COR-L47 (cell line): ENCODE measurements at places on chromosomes 11 and 22.

GRCh38 chr11:11486002-11486401 lies 133.0 kb upstream of the CSNK2A3 start:
- DNase-seq, result no peak

GRCh38 chr11:114130115-114130576 lies 70.6 kb downstream of the ZBTB16 start:
- DNase-seq, result no peak

DNA sequence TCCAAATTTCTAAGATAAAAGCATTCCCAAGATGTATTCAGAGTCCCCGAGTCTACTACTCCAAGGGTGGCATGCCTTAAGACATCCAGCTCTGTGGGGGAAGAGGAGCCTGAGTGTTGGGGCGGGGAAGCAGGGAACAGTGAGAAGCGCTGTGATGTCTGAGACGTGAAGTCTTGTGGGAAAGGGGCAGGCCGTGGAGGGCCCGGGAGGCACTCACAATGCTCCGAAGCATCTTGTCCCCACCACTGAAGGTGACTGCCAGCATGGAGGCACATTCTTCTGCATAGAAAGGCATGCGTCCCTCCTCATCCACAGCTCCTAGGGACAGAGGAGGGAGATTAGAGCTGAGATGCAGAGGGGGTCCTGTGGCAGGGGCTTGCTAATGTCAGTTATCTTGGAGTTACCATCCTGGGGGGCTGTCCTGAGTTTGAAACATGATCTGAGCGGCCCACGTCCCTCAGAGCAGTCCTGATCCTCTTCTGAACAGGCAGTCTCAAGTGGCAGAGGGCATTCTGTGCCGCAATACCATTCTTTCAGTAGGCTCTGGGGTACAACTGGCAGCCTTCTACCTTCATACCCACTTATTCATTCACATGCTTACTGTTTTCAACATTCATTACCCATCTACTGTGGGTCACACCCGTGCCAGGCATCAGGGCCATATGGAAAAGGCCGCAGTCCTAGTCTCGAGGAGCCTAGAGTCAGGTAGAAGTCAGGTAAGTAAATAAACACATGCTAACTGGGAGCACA lies 8.7 kb downstream of the PCSK7 start:
- no peak for DNase-seq

GRCh38 chr11:88171982-88172381 lies 3.3 kb downstream of the RAB38 start:
- no peak for DNase-seq

DNA sequence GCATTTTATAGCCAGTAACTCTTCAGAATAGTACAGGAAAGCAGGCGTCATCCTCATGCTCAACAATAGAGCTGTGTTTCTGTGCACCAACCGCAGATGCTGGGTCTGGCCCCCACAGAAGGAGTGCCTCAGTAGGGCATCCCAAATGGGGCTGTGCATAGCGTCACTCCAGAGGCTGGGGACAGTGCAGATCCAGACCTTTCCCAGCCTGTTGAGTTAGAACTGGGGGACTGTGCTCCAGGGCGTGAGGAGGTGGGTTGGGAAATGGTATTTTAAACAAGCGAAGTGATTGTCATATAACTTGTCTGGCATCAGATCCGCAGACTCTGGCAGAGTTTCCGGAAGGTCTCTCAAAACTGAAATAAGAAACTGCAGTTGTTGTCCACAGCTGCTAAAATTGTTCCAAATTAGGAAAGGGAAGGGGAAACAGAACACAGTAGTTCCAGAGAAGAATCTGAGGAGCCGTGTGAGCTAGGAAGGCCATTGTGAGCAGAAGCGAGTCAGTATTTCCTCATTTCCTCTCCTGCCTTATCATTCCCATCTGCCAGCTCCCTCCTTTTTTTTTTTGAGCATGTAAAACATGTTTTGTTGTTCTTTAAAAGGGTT lies 52.2 kb downstream of the JAM3 start:
- no peak for DNase-seq

- no peak for DNase-seq
These were observed 391.1 kb downstream of the AASDHPPT start for GRCh38 chr11:106468531-106468930.

GRCh38 chr11:66386171-66387069 lies 14.9 kb upstream of the SLC29A2 start:
- peak; percentile 82 for DNase-seq

DNA sequence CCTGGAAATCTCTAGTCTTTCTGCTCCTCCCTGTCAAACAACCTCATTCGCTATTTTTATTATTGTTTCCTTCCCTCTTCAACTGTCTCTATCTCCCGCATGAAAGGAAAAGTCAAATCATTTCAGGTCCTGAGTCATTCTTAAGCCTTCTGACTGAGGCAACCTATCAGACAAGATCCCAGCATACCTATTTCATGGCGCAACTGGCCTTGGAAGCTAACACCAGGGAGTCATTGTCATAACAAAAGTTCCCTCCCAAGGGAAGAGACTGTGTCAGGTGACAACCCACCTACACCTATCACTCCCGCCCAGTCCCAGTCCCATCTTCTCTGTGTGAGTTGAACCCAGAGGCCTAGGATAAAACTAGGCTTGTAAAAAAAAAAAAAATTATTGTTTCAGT lies 10.2 kb upstream of the ARHGAP42 start:
- no peak for DNase-seq

DNA sequence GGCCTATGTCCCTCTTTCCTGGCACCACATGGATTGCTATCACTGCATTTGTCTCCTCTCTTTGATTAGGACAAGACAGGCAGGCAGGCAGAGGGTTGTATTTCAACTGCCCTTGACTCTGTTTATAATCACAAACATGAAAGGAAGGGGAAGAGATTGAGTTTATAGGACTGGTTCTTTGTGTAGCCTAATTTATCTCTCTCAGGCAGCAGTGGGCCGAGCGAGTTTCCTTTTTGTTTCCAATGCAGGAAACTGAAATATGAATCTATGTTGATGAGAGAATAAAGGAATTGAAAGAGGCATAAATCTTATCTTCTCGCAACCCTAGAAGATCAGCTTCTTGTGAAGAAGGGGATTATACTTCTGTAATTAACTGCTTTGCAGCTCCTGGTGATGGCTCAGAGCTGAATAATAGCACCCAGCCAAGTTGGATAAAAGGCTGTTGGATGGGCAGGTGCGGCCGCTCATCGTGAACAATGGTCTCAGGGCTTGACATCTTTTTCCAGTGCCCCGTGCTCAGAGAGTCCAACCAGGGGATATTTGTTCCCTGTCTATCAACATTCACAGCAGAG lies 80.6 kb upstream of the SYT13 start:
- DNase-seq, result no peak

GRCh38 chr11:84292006-84292405 lies 1005.8 kb upstream of the CCDC90B start:
- DNase-seq, result no peak

GRCh38 chr11:46667043-46667481 lies 33.4 kb downstream of the ARHGAP1 start:
- no peak for DNase-seq

GRCh38 chr11:83115551-83115950 lies 41.4 kb upstream of the PCF11 start:
- no peak for DNase-seq

DNA sequence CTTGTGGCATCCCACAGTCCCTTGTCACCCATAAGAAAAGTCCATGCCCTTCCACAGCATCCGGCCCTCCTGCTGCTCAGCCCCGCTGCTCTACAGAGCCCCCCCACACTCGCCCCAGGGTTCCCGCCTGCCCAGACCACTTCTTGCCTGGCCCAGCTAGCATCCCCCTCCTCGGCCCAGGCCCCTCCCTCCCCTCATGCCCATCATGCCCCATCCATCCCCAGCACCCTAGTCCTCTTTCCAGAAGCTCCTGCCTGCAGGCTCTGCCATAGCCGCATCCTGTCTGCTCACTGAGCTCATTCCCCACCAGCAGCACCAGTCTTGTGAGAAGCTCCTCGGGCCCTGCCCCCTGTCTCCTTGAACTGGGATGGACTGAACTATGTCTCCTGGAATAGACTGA lies 54.4 kb downstream of the LINC01488 start:
- DNase-seq, result no peak

- no peak for DNase-seq
These were observed 68.5 kb downstream of the DHCR7 start for GRCh38 chr11:71379701-71380100.

- peak; percentile 55 for DNase-seq
These were observed 1.7 kb downstream of the RPS19BP1 start for GRCh38 chr22:39530692-39531331.

DNA sequence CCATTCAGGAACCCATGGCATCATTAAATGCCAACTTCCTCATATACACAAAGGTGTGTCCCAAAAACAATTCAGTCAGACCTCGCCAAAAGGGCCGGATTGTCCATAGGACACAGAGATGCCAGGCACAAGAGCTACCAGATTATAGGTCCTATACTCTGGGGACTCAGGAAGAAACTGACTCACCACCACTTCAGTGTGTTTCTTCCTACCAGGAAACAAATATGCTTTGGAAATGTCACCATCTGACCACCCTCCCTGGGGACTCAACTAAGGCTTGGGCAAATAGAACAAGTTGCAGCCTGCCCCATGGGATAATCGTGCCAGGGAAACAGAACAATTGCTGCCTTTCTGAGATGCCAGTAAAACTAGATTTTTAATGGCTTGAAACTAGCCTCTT lies 11.7 kb downstream of the POU2AF3 start:
- peak; percentile 70 for DNase-seq

- DNase-seq, result no peak
These were observed 405.8 kb downstream of the NTM start for GRCh38 chr11:131776211-131776610.

DNA sequence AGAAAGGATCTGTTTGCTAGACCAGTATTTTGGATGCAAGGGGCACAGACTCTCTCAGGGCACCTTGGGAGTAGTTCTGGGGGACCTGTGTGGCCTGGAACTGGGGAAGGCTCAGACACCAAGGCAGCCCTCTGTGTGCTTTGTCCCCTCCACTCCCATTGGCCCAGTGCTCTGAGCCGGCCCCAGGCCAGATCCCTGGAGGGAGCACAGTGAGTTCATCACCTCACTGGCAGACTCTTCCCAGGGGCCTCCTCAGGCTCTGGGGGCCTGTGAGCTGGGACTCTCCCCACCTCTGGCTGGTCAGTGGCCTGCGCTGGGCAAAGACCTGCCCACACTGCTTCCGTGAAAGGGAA lies 51.7 kb downstream of the CHRDL2 start:
- no peak for DNase-seq

GRCh38 chr11:110299006-110299785 lies 2.8 kb upstream of the RDX start:
- no peak for DNase-seq

GRCh38 chr22:30195245-30196140 lies 51.1 kb downstream of the LIF start:
- DNase-seq, result no peak

DNA sequence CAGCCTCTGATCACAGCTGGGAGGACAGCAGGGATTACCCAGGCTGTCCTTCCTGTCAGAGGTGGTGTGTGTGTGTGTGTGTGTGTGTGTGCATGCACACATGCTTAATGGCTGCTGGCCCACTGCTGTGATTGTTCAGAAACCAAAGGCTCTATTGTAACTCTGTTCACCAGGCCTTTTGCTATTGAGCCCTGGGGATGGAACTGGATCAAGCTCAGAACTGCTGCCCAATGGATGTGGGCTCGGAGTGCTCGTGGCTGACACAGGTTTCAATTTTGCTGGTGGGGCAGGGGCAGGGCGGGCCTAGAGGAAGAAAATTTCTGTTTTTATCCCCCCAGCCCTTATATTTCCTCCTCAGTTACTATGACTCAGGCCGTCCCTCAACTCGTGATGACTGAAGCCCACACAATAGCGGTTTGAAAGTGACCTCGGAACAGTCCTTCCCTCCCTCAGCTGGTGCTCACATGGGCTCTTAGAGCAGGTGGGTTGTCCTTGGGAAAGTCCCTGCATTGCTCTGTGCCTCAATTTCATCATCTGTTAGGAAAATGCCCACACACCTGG lies 359.3 kb downstream of the TENM4 start:
- no peak for DNase-seq

DNA sequence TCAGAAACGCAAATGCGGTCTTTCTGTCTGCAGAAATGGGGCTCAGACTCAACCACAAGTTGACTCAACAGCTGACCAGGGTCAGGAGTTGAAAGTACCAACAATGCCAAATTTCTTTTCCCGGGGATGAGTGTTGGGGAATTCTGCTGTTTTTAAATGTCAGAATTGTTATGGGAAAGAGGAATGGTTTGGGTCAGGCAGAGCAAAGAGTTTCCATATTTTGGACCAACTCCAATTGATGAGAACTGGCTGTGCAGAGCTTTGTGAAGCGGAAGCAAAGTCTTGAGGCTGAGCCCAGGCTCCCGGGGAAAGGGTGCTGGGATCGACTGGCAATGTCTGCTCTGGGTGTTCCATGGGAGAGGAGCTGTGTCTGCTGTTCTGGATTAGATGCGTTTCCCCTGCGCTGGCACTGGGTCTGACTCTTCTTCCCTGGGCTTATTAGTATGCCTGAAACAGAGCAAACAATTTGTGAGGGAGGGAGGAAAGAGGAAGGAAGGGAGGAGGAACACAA lies 36.2 kb downstream of the TXN2 start:
- no peak for DNase-seq

- no peak for DNase-seq
These were observed 757 bp downstream of the SPI1 start for GRCh38 chr11:47377571-47378009.

GRCh38 chr11:35335226-35335625 lies 84.1 kb downstream of the SLC1A2 start:
- DNase-seq, result no peak

- DNase-seq, result no peak
These were observed 44.0 kb downstream of the GRAMD1B start for GRCh38 chr11:123473941-123474677.
